ENCODE measurements at places on chromosomes 7 and 10.

- DNase-seq, result no peak
Observed at GRCh38 chr10:121352231-121352855, 245.9 kb downstream of the FGFR2 start.

GRCh38 chr7:25031432-25031831 is 51.5 kb upstream of the OSBPL3 start:
- DNase-seq, result no peak

- no peak for DNase-seq
Observed at GRCh38 chr10:62620491-62620890, 184.0 kb upstream of the ADO start.

DNA sequence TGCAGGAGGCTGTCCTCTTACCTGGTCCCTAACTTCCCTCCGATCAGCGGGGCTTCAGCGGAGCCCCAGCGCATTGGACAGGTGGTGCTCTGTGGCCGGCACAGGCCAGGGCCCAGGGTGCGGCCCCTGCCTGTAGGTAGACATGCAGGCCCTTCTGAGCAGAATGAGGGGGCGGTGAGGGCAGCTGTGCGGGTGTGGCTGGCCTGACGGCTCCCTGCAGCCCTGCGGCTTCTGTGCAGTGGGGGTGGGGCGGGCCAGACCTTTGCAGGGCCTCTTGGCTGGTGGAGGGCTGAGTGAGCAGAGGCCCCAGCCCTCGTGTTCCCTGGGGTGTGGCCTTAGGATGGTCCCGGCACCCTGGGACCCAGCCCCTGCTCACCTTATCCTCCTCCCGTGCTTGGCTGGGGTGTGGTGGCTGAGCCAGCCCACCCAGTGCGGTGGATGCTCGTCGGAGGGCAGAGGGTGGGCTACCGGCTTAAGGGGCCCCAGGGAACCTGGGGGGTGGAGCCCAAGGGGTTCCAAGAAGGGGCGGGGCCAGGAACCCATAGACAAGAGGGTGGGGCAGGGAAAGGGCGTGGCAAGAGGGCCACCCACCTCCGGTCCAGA is 175.2 kb upstream of the TNRC18 start:
- DNase-seq, result no peak

DNA sequence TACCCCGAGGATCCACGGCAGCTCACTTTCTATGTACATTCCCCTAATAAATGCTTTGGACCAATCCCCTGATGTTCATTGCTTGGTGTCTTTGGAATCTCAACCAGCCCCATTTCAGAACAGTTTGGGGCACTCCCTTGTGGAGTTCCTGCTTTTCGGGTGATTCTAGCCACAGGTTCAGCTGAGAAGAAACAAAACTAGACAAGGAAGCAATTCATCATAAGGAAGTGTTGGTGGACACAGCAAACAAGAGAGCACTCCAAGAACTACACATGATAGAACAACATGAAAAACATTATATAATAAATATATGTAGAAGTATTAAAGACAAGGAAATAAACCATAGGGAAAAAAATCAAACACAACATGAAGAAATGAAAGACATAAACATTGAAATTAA is 6.0 kb upstream of the CCDC136 start:
- no peak for DNase-seq

- DNase-seq, result no peak
Observed at GRCh38 chr7:137684316-137684715, 162.5 kb downstream of the DGKI start.

- DNase-seq, result no peak
Observed at GRCh38 chr7:12222889-12223579, 11.9 kb downstream of the TMEM106B start.

GRCh38 chr10:60733517-60733822 is 44.8 kb upstream of the CDK1 start:
- DNase-seq, result peak; percentile 11

GRCh38 chr7:39560408-39560807 is 5.8 kb upstream of the YAE1 start:
- DNase-seq, result no peak

DNA sequence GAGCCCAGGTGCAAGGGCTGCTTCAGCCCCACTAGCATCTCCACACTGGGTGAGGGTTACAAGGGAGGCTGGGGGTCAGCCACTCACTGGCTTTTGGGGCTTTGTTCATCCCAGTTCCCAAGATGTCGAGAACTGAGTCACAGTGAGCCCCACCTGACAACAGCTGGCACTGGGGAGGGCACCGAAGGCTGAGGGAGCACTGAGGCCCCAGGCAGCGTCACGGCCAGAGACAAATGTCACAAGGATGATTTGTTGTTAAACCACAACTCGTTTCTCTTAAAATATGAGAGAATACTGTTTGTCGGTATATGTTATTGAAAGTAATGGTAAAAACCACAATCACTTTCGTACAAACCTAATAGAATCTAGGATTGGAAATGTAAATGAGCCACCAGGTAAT is 219.9 kb downstream of the CELF2 start:
- DNase-seq, result peak; percentile 49

DNA sequence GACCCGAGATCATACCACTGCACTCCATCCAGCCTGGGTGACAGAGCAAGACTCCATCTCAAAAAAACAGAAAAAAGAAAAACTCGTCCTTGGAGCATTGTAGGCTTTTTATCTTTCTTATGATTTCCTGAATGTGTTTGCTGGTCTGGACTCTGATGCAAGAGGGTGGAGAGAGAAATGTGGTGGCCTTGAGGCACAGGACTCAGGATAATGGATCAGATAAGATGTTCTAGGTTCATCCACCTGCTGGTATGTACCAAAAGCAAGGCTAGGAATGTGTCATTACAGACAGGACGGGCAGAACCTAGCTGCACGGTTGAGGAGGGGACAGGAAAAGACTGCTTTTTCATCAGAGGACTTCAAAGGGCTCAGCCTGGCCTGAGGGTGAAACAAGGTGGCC is 33.5 kb downstream of the GCC1 start:
- DNase-seq, result no peak

DNA sequence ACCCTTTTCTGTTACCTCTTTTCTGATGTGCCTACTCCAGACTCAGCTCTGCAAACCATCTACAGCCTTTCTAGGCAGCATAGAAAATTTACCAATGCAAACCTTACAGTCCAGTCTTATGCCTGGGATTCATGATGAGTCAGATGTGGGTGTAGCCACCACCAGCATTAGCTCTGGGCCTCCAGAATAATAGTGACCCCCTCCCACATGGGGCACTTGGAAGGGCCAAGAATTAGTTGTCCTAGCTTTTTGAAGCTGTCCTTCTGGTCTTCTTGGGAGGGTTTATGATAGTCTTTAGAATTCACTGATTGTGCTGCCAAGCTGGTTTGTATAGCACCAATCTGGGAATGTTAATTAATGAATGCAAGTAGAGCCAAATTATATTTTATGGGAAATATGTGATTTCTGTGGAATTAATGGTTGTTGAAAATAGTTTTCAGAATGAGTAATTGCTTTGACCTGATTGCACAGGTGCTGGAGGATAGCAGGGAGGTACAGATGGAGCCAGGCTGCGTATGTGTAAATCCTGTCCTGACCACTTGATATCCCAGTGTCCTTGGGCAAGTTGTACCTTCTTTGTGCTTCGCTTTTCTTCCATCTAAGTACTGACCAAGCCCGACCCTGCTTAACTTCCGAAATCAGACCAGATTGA is 94.8 kb downstream of the CPED1 start:
- no peak for DNase-seq

DNA sequence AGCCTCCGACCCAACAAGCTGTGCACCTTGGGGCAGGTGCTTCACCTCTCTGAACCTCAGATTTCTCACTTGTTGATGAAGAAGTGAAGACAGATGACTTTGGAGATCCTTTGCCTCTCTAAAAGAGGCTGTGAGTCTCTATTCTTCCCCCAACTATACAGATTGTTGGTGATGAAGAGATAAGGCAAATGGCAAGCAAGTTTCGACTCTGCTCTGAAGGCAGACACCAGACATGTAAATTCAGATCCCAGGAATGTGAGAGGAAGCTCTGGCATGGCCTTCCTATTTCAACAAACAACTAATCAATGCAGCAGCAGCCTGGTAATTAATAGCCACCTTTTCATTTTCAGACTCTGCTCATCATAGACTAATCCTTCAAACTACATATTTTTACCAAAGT is 74.2 kb upstream of the EGR2 start:
- DNase-seq, result no peak

- DNase-seq, result no peak
Observed at GRCh38 chr7:155759740-155760430, 52.4 kb downstream of the SHH start.

DNA sequence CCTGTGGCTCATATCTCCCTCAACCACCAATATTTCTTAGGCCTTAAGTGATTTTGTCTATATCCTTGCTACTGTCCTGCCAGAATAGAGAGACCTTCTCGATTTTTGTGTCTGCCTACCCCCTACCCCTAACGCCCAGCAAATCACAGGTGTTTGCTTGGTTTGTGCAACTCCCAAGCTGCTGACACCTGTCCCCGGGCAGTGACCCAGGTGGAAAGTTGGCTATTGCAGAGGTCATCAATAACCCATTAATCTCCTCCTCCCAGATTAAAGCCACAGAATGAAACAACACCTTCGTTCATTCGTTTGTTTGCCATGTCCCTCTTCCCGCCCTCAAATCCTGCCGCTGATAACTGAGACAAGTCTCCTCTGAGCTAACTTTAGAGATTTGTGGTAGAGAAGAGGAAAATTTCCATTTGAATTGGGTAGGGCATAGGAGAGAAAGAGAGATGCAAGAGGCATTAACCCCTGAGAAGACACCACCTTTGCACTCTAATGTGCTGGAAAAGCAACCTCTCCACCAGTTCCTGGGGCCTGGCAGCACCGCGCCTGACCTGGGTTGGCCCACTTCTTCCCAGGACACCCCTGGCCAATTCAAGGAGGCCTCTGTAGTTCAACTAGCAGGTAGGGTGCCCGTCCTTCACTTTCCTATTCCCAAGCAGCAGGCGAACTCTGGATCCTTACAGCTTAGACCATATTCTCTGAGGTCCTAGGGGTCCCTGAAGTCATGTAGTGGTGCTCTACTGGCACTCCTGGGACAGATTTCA is 3.0 kb downstream of the NEUROG3 start:
- no peak for DNase-seq

- DNase-seq, result no peak
Observed at GRCh38 chr7:47216439-47216838, 365.5 kb downstream of the TNS3 start.

GRCh38 chr7:4345004-4345403 is 337.1 kb upstream of the FOXK1 start:
- DNase-seq, result no peak

GRCh38 chr7:71308096-71308495 is 176.2 kb downstream of the GALNT17 start:
- DNase-seq, result no peak

GRCh38 chr10:3592424-3592823 is 192.6 kb downstream of the KLF6 start:
- no peak for DNase-seq

GRCh38 chr10:44463511-44464121 is 78.7 kb upstream of the CXCL12 start:
- no peak for DNase-seq

DNA sequence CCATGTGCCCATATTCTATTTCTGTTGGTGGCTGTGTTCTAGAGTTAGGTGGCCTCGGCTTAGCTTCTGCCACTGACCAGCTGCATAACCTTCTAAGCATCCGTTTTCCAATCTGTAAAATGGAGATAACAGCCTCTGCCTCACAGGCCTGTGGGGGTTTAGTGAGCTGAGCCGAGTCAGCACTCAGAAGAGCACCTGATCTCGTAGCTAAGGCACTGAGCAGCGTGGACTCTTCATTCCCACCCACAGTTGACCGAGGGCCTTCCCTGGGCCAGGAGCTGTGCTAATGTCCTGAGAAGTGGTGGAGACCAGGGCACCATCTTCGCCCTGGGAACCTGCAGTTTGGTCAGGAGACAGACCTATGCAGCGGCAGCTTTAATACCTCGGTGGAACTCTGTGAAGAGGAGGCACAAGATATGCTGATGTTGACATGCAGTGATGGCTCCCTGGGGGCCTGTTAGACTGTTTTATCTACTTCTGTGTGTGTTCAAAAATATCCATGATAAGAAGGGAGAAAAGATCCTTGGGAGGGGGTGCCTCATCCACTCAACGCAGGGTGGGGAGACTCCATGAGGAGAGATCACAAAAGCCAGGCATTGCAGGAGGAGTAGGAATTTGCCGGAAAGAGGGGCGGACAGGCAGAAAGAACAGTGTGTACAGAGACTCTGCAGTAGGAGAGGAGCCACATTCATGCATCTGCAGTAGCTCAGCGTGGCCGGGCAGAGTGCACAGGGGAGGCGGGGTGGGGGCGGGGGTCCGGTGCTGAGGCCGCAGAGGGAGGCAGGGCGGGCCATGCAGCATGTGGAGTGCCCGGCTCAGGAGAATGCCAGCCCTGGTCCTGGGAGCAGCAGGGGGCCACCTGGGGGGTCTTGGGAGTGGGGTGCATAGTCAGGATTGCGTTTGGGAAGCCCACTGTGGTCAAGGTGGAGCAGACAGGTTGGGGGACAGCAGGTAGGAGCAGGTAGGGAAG is 136.8 kb downstream of the C10orf105 start:
- DNase-seq, result no peak

GRCh38 chr10:2994221-2994961 is 73.0 kb upstream of the PFKP start:
- no peak for DNase-seq

- no peak for DNase-seq
Observed at GRCh38 chr7:148799893-148800555, 84.1 kb downstream of the EZH2 start.

GRCh38 chr10:13270877-13271551 is 28.9 kb downstream of the PHYH start:
- no peak for DNase-seq

DNA sequence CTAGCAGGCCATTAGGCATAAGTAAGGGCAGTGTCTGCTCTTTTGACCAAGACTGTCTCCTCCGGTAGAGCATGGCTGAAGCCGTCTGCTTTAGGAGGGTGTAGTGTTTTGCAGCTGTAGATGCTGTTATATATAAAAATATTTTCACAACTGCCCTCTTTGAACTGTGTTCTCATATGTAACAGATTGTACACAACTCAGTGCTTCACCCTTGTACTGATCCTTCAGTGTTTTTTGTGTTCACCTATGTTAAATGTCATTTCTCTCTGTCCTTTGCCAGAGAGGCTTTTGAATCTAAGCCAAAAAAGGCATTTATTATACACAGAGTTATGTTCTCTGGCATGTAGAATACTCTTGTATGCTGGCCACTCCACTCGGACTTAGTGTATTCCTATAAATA is 135.5 kb downstream of the BICC1 start:
- DNase-seq, result no peak

DNA sequence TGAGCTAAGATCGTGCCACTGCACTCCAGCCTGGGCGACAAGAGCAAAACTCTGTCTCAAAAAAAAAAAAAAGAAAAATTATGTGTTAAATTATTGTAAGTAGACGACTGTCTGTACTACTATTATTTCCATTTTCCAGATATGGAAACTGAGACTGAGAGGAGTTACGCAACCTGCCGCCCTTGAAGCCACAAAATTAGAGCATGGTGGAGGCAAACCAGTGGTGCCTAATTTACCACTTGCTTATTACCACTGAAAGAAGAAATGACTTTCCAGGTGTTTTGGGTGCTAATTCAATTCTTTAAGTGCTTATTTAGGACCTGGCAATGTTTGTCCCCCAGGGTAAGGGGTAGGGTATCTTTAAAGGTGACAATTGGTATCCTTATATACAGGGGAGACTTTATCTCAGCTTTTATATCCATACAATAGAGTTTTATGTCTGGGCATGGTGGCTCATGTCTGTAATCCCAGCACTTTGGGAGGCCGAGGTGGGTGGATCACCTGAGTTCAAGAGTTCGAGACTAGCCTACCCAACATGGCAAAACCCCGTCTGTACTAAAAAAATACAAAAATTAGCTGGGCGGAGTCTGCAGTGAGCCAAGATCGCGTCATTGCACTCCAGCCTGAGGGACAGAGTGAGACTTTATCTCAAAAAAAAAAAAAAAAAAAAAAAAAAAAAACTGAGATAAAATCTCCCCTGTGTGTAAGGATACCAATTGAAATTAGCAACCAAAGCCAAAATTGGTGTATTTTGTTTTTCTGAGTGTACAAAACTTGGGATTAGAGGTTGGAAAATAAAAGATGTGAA is 16.6 kb upstream of the CAMK1D start:
- DNase-seq, result no peak
